Stimulated activated CD8-positive, alpha-beta memory T cell treated with anti-CD3 and anti-CD28 coated beads, Interleukin-4, amount 100 ng/mL, for 1 hour (primary cell): ENCODE measurements at places on chromosomes 3 and 15.

DNA sequence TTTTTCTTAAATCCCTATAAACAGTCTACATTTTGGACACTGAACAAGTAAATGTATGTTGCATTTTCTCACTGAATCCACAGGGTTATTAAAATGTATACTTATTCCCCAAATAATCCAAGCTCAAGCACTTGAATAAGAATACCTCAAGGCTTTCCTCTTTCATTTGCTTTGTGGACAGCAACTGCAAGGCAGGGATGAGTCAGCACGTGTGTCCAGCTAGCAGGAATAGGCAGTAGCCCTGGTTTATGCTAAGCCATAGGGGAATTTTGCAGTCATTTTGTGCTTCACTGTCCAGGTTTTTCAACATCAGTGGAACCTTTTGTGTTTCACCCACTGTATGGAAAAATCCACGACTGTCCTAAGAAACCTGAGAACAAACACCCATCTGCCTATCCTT, 96.7 kb upstream of the KCNMB2 start:
- no peak for DNase-seq

GRCh38 chr3:60301142-60301541, 950.1 kb downstream of the FHIT start:
- DNase-seq: no peak

- DNase-seq: no peak
Measured at GRCh38 chr3:54361746-54362283, 239.5 kb downstream of the CACNA2D3 start.

- no peak for DNase-seq
Measured at GRCh38 chr3:32292085-32292796, 53.8 kb downstream of the CMTM8 start.

- no peak for DNase-seq
Measured at GRCh38 chr15:29225534-29226234, 43.9 kb downstream of the NSMCE3 start.

- peak; percentile 17 for DNase-seq
Measured at GRCh38 chr3:97821287-97821773, 481 bp upstream of the CRYBG3 start.

DNA sequence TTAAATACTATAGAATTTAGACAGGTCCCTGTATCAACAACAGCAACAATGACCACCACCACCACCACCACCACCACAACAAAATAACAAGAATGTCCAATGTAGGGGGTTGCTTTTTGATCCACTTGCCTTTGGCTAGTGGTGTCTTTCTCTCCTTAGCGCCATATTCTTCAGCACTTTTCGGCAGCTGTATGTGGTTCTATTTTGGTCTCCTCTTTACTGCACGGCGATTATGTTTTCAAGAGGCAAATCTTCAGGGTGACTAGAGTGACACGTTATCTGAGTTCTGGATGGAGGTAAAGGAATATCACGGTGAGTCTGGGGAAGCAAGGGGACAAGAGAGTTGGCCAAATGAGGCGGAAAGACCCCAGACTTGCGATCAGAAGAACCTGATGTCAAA, 56.1 kb downstream of the ST6GAL1 start:
- DNase-seq: no peak

DNA sequence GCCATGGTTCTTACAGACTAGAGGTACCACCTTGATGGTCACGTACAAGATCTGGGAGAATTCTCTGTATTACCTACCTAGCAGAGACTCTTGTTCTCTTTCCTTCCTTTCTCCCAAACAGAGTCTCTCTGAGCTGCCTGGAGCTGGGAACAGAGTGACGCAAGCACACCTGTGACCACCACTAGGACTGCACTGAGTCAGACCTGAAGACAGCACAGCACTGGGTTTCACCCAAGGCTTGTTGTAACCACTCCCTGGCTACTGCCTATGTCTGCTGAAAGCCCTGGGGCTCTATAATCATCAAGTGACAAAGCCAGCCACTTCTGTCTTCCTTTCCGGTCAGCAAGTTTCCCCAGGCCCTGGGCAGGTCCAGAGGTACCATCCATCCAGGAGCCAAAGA, 293.3 kb upstream of the CNTN4 start:
- no peak for DNase-seq

- no peak for DNase-seq
Measured at GRCh38 chr3:164190566-164190965, 887.7 kb downstream of the SI start.

DNA sequence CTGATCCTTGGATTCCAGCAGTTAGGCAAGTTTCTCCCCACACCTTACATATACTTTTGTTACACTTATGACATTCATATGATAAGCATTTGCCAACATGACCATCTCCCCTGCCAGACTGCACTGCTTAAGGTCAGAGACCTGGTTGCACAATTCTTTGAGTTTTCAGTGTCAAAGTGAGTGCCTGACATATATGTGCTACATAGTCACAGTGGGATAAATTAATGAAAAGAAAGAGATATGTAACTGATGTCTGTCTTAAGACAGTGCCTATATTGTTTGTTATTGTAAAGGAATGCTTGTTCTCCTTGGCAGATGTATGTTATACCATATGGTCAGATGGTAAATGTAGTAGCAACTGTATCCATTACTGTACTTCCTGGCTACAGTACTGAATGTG, 3.5 kb upstream of the DCUN1D1 start:
- no peak for DNase-seq
